ENCODE measurements at places on chromosomes 7 and 10.

GRCh38 chr10:110077436-110078130 is 69.8 kb downstream of the ADD3 start:
- DNase-seq, result no peak

GRCh38 chr7:55271069-55271626 is 94.0 kb upstream of the LANCL2 start:
- no peak for DNase-seq

GRCh38 chr7:31648288-31648687 is 38.7 kb upstream of the PPP1R17 start:
- DNase-seq, result no peak

DNA sequence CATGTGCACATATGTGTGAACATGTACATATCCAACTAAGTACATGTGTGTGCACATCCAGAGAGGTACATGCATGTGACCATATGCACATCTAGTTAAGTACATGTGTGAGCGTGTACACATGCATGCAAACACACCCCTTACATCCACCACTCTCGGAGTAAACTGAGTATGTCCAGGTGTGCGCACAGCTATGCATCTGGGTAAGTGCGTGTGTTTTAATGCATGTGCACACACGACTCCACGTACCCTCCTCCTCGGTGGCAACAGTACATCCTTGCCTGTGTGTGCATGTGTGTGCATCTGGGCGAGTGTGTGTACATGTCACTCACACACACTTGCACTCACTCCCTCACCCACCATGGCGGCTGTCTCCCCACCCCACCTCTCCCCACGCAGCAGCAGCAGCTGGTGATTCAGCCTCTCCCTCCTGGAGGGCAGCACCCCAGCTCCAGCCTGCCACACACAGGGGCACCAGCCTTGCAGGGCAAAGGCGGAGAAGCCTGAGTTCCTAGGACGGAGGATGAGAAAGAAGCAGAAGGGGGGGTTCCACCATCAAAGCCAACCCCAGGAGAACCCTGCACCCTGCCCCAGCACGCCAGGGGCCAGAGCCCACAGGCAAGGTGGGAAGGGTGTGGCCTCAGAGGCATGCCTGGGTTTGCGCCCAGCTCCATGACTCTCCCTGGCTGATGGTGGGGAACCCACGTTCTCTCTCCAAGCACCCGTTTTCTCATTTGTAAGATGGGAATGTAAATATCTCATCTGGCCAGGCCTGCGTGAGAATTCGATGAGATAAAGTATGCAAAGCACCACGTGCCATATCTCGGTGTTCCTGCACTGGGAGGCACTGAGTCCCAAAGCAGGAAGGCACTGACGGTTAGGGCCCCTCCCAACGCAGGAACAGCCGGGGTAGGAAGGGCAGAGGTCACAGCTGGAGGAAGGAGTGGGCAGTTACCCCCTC is 27.7 kb upstream of the DNAAF5 start:
- no peak for DNase-seq

DNA sequence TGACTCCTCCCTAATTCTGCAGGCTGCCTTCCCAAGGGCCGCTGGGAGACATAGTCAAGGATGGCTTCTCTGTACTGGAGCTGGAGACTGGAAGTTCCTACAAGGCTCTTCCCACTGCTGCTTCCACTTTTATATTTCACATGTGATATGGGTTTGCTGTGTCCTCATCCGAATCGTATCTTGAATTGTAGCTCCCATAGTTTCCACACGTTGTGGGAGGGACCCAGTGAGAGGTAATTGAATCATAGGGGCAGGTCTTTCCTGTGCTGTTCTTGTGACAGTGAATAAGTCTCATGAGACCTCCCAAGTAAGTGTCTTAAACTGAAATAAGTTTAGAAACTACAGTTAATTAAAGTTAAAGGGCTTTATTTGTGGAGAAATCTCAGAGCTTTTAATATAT is 47.0 kb upstream of the BICC1 start:
- DNase-seq, result no peak

Data from effector CD8-positive, alpha-beta T cell (primary cell).